NB4 (cell line): ENCODE measurements at places on chromosomes 3 and 15.

DNA sequence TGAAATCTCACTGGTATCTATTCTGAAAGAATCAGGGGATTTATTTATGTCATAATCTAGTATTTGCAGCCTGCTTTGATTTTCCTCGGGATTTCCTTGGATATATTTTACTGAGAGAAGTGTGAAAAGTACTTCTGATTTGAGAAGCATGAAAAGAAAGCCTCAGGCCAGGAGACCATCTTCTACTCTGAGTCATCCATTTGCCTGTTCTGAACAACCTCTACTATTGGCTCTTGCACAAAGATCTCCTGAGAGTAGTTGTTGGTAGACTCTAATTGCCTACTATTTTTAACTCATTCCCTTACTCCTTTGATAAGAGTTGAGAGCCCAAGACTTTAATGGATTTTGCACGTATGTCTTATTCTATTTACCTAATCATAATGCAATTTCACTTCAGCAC is 318.9 kb downstream of the BCHE start:
- DNase-seq = no peak

DNA sequence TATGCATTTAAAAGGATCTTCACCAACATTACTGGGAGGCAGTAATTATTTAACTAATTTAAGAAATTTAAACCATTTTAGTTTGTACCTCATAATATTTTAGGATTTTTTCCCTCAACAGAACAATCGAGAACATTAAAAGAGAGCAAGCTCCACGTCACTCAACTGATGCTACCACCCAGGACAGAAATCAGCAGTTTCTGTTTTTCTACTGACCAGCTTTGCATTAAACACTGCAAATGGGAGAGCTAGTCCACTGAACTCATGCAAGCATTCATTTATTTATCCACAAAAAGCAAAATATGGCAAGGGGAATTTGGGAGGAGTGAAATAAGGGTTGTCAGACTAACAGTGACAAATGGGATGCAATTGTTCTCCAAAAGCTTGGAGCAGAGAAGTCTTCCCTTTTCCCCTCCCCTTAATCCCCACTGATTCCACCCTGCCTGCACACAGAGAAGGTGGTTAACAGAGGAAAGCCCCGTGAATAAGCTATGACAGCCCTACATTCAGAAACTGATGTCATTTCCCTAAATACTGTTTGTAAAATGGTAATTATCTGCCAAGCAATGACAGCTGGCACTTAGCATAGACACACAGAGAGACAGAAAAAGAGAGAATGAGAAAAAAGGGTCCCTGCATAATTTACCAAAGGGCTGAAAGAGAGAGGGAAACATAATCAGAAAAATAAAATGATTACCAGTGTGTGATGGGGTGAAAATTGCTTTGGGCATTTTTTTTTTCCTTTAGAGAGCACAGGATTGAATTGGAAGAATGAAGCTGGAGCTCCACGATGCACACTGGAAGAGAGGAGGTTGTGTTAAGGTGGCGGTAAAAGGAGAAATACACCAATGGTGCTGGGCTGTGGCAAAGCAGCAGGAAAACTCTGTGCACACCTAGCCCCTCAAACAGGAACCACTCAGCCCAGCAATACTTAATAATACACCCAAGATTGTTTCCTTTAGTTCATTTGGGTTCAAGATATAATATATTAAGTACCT is 777.4 kb downstream of the TUSC7 start:
- no peak for DNase-seq

GRCh38 chr3:137121704-137122314 is 164.0 kb downstream of the IL20RB start:
- peak; percentile 61 for DNase-seq

GRCh38 chr15:59886441-59886840 is 117.7 kb upstream of the FOXB1 start:
- no peak for DNase-seq

DNA sequence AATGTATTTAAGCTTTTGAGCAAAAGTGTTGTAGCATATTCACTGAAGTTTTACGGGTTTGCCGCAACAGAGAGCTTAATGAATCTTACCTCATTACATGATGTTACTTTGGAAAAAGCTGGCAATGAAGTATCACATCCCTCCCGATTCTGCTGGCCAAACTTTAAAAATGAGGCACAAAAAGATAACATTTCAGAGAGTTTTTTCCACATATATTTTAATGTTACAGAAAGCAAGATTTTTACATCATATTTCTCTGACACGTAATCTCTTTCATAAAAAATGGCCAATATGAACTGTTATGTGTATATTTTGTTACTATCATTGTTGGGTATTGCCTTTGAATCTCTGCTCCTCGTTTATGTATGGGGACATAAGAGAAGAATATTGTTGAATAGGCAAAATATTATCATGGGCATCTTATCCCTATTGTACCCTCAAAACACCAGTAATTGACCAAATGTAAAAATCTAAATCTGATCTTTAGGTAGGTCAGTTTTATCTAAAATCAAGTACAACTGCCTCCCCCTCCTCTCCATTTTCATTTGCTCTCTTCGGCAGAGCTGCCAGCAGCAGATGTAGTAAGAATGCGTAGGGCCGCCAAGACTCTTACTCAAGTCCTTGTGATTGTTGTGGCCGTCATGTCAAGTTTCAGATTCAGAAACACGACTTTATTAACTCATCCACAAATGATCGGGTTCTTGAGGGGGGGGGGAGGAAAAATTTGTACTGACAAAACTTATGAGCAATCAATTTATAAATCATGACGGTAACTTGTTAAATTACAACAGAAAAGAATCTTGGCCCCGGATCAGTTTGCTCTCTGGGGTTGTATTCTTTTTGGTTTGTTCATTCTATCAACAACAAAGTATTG is 106.7 kb upstream of the THRB start:
- no peak for DNase-seq

DNA sequence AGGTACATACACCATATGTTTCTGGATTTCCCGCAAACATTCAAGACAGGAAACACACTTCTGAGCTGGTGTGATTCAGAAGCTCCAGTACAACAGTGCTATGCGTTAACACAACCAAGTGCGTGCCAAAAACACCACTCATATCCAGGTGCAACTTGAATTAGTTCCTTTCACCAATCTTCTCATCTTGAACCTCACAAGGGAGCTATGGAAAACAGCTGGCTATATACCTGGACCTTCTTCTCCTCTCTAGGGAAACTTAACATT is 31.3 kb downstream of the SUSD5 start:
- DNase-seq = no peak
